Muscle of arm (tissue), 14 donors: ENCODE measurements at places on chromosomes 2 and 18.

- no peak for DNase-seq
Observed at GRCh38 chr2:26743852-26744251, 20.2 kb upstream of the SLC35F6 start.

DNA sequence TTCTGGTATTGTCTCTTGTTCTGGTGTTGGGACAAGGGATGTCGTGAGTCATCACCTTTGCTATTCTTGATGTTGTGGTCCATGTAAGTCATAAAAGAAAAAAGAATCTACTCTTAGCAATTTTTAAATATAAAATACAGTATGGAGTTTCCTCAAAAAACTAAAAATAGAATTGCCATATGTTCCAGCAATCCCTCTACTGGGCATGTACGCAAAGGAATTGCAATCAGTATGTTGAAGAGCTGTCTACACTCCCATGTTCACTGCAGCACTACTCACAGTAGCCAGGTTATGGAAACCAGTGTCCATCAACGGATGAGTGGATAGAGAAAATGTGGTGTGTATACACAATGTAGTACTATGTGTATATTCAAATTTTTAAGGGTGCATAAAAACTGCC lies 10.9 kb upstream of the GNAL start:
- no peak for DNase-seq

- no peak for DNase-seq
Observed at GRCh38 chr2:128573116-128573515, 254.4 kb upstream of the HS6ST1 start.

GRCh38 chr18:2906704-2907549 lies 60.1 kb downstream of the EMILIN2 start:
- DNase-seq, result no peak

- DNase-seq, result no peak
Observed at GRCh38 chr2:72442270-72442669, 294.6 kb upstream of the CYP26B1 start.

GRCh38 chr2:215434447-215435279 lies 1.2 kb downstream of the FN1 start:
- peak; percentile 35 for DNase-seq

DNA sequence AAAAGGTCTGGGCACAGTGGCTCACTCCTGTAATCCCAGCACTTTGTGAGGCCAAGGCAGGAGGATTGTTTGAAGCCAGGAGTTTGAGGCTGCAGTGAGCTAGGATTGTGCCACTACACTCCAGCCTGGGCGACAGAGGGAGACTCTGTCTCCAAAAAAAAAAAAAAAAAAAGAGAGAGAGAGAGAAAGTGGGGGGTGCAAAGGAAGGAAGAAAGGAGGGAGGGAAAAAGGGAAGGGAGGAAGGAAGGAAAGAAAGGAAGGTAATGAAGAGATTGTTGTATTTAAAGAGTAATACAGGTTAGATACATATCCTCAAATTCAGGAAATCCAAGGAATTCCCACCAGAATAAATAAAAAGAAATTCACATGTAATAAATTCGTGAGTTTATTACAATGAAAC lies 19.5 kb downstream of the C2orf81 start:
- DNase-seq, result no peak

- no peak for DNase-seq
Observed at GRCh38 chr2:217092710-217093379, 233.0 kb upstream of the TNP1 start.

DNA sequence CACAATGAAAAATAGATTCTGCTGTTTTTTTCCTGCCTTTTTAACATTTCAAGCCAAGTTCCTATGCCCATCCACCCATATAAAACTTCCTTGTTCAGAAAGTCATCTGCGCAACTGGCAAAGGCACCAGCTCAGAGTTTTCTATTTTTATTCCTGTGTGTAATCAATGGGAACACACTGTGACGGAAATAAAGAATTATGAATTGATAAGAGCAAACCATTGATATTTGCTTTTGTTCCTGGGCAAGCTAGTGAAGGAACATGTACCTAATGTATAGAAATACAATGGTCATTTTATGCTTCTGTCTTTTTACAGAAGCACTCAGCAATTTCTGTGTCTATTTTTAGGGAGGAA lies 30.8 kb upstream of the AAK1 start:
- DNase-seq, result no peak

GRCh38 chr18:60746491-60746890 lies 373.9 kb upstream of the MC4R start:
- DNase-seq, result no peak

- no peak for DNase-seq
Observed at GRCh38 chr2:158478237-158478636, 21.5 kb downstream of the PKP4 start.

GRCh38 chr2:18860179-18860578 lies 270.8 kb upstream of the NT5C1B start:
- DNase-seq, result no peak

GRCh38 chr18:32763293-32763692 lies 9.5 kb downstream of the KLHL14 start:
- DNase-seq, result no peak

GRCh38 chr2:189522435-189523151 lies 58.0 kb downstream of the SLC40A1 start:
- no peak for DNase-seq

- DNase-seq, result no peak
Observed at GRCh38 chr2:120864981-120865380, 129.3 kb downstream of the GLI2 start.

DNA sequence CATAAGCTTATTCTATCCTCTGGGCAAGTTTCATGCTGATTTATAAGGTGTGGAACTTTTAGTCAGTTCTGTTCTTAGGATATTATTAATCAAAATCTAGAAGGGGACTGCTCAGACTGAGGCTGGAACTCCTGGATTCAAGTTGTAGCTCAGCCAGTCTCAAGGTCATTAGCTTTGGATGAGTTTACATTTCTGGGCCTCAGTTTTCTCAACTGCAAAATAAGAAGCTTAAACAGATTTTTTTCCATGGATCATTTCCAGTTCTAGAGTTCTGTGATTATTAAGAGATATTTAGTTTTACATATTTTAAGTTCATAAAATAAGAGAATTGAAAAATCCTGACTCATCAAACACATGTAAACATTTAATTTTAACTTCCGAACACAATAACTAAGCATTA lies 442.5 kb upstream of the PKDCC start:
- DNase-seq, result peak; percentile 65

- no peak for DNase-seq
Observed at GRCh38 chr2:174778085-174778981, 14.1 kb upstream of the CHRNA1 start.

DNA sequence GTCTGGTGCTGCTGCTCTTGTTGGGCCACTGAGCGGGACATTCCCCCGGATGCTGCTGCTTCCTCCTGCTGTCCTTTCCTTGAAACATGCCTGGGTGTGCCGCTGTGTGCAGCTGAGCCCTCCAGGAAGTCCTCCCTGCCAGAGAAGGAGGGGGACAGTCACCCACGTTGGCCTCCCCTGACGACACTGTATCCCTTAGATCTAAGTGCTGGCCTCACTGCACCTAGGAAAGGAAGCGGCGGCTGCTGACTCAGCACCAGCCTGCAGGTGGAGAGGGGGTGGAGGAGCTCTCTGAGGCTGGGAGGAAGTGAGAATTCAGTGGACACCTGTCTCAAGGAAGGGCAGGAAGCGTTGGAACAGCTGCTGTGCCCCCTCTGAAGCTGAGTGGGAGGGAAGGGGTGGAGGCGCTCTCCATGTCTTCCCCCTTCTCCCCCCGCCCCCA lies 239.8 kb downstream of the HAUS1 start:
- DNase-seq, result no peak

DNA sequence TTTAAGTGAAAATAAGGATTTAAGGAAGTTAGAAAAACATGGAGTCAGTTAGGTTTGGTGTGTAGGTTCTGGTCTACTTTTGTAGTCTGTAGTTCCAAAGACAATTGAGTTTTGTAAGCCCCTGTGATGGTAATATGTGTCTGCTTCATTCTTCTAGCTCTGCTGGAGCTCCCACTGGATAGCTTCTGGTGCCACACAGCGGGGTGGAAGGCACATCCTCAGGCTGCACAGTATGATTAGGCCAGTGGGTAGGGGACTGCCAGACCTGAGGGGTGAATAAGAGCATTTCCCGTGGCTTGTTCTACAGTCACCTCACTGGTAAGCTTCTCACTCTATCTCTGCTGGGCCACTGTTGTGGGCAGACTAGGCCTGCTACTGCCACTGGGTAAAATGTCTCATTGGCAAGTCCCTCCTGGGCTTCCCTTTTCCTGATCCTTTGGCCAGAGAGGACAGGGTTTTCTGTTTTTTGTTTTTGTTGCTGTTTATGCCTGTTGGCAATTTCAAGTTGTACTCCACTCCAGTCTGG lies 44.5 kb downstream of the TMEM131 start:
- DNase-seq, result no peak

- no peak for DNase-seq
Observed at GRCh38 chr2:43057026-43057741, 169.2 kb downstream of the ZFP36L2 start.

- peak; percentile 8 for DNase-seq
Observed at GRCh38 chr2:102736110-102736409, 25.8 kb upstream of the TMEM182 start.

GRCh38 chr2:28252311-28252710 lies 140.3 kb upstream of the FOSL2 start:
- DNase-seq, result no peak

GRCh38 chr2:201798252-201798913 lies 8.0 kb upstream of the CDK15 start:
- no peak for DNase-seq

DNA sequence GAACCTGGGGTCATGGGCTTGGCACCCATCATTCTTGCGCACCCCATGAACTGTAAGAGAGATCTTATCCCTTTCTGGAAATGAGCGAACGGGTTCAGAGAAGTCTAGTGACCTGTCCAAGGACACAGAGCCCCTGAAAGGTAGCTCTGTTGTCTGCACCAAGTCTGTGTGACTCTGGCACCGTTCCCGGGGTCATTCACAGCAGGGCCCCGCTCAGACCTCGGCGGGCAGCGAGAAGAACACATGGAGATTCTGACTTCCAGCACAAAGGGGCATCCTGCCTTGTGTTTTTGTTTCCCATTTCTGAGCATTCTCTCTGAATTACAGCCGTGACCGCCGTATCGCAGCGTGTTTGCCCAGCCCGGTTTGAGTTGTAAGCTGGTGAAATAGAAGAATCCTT lies 231.7 kb downstream of the KLHL29 start:
- no peak for DNase-seq

- no peak for DNase-seq
Observed at GRCh38 chr2:134348239-134348638, 94.4 kb downstream of the MGAT5 start.

GRCh38 chr2:178328037-178328436 lies 122.9 kb downstream of the PRKRA start:
- no peak for DNase-seq

GRCh38 chr2:172427990-172428831 lies 825 bp downstream of the ITGA6 start:
- no peak for DNase-seq

- DNase-seq, result peak; percentile 18
Observed at GRCh38 chr2:140442319-140442718, 1662.1 kb upstream of the NXPH2 start.

DNA sequence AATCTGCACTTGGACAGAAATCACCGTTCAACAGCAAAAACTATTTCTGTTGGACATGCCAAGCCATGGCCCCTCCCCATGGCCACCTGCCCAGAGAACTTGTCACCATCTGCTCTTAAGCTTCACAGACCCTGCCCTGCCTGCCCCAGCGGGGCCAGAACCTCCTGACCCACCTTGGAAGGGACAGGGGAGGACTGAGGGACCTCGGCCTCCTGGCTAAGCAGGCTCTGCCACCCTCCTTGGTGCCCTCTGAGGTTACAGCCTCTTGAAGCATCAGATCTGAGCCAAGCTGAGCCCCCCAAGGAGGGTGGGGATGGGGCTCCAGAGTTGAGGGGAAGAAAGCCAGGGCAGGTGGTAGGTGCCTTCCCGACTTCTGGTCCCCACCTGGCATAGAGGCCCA lies 6.5 kb downstream of the TEX261 start:
- DNase-seq, result no peak

DNA sequence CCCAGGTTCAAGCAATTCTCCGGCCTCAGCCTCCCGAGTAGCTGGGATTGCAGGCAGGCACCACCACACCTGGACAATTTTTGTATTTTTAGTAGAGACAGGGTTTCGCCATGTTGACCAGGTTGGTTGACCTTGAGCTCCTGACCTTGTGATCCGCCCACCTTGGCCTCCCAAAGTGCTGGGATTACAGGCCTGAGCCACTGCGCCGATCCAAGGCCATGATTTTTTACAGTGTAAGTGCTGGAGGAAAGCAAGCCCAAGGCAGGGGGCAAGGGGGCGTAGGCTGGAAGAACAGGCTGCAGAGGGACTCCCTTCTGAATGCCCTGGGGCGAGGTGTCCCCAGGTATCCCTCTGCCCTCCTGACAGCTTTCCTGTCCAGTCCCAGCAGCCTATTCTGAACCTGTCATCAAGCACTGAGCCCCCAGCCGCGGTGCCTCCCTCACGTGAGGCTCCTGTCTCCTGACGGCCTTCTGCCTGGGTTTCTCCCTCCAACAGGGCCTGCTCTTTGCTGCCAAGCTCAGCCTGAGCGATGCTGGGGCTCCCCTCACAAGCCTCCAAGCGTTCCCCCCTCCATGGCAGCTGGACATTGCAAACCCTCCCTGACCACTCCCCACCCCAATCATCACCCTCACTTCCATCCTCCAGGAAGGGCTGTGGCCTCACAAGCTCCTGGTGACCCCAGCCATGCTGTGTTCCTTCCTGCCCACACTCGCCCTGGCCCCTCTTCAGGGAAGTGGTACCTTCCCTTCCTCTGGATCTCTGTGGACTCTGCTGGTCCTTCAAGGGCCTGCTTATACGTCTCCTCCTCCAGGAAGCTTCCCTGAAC lies 37.6 kb downstream of the ZFP36L2 start:
- no peak for DNase-seq

DNA sequence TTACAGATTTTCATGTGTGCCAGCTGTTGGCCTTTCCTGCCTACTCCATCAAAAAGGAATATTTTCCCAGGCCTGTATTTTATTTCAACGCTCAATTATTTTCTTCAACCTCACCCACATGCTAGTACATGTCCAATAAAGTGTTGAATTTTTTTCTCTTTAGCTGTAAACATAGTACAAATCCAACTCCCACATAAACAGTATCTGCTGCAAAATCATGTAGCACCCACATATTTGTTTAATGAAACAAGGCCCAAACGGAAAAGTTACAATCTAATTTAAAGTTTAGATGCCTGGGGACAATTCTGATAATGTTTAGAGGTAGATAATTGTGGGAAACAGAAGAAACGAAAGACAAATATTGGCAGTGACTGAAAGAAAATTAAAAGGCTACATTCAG lies 275.4 kb upstream of the ACVR2A start:
- DNase-seq, result no peak

- no peak for DNase-seq
Observed at GRCh38 chr2:112811841-112812306, 24.7 kb downstream of the IL1B start.

GRCh38 chr2:172021955-172022354 lies 22.2 kb downstream of the METAP1D start:
- DNase-seq, result no peak

DNA sequence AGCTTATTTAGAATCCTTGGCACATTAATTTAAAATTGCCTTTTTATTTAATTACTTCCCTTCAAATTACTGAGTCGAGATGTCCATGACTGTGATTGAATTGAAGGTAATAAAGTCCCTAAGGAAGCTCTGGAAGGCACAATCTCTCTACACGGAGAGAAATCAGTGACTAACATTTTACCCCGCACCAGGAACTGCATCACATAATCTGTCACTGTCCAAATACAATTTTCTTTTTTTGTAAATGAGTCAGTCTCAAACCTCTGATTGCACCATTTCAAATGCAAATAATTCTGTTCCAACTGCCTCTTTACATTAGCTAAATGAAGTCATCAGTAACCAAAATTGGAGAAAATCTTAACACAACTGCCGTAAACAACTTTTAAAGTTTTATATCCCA lies 311.9 kb downstream of the CCDC178 start:
- no peak for DNase-seq
